ENCODE measurements at places on chromosomes 4 and X.

DNA sequence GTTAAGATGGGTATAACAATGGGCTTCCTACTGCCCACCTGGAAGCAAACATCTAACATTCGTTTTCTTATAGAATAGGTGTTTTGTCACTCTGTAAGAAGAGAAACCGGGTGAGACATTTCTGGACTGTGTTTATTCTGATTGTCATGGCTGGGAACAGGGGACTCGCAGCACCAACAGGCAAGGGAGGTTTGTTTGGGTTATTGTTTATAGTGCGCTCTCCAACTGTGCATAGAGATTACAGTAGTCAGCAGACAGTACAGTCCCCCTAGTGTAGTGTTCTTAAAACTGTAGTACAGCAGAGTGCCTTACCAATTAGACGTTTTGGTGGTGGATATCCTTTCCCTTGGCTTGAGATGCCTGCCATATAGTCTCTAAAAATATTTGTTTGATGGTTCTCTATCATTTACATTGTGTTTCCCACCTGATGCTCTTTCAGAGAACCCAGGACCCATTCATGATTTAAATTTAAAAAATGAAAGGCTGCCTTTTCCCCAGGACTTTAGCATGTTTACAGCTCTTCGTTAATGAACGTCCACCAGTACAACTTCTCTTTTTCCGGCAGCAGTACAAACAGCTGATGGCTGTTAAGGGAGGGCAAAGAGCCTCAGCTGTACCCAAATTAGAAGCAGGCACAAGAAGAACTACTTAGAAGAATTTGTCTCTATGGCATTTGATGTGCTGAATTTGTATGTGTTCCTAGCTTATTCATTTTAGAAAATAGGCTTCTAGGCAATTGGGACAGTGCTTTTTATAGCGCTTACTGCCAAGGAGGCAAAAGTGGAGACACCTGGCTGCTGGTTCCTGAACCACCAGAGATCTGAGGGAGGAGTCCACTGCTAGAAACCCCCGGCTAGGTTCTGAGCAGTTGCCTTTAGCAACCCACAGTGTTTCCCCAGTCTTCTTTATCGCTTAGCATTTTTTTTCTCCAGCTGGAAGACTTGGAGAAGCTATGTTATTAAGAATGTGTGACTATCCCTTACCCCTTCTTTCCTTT is 1.0 kb upstream of the RNF150 start:
- DNase-seq = no peak

DNA sequence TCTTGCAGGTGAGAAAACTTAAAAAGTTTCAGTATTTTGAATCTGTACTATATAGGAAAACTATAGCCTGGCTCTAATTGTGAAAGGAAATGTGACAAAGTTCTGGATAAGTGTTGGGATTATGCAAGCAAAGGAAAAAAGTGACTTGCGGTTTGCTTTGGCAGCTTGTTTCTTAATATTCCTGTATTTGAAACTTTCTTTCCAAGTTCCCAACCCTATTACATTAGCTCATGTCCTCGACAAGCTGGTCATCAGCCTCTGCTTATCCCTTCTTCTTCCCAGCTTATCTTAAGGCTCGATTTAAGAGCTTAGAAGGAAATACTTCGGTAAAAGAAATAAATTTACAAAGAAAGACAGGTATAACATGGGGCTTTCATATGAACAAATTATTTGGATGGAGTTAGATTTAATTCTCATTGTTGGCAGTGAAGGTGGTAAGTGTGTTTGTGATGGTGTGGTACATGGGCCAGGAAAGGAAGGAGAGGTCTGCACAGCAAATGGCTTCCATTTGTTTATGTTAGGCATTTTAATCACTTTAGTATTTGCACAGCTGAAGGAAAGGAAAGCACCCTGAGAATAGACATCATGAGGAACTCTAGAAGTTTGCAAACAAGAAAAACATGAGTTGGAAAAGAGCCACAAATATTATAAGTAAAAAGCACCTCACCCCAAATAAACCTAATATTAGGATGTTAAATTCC is 5.1 kb upstream of the MYOZ2 start:
- no peak for DNase-seq

DNA sequence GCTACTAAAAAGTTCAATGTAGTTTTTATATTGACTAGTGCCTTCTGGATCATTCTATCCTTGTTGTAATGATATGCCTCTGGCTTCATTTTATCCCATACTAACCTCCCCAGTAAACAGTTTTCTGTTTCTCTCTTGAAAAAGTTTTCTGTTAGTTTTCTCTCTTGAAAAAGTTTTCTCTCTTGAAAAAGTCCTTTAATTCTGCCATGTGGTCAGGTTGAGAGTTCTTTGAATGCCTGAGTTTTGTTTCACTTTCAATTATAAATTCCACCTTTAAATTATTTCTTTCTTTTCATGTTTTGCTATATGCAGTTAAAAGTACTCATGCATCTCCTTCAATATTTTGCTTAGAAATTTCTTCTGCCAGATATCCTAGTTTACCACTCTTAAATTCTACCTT is 1139.6 kb downstream of the STPG2 start:
- no peak for DNase-seq

DNA sequence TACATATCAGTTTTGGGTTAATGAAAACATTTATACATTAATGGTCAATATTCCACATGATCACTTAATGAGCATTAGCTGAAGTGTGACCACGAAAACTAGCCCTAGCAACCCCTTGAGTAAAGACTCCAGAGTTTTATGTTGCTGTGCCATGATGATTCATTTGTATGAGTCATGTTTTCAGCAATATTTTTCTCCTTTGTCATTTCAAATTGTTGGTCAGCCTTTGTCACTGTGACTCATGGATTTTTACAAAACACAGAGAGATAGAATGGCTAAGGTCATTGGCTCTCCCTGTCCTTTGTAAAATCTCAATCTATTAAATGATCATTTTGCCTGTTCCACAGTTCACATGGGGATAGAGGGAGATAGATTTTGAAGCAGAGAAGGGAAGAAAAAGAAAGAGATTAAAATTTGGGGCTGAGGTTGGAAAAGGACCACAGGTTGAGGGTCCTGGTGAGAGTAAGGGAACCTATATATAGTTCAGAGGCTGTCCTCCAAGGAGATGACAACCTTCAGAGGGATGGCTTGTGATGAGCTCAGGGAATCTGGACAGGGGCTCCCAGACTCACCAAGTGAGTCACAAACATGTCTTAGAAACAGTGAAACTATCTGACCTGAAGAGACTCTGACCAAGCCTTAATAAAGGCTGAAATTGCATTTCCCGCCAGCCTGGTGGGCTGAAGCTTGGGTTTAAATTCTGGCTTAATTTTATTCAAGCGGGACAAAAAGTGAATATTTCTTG is 25.6 kb downstream of the NR0B1 start:
- no peak for DNase-seq

DNA sequence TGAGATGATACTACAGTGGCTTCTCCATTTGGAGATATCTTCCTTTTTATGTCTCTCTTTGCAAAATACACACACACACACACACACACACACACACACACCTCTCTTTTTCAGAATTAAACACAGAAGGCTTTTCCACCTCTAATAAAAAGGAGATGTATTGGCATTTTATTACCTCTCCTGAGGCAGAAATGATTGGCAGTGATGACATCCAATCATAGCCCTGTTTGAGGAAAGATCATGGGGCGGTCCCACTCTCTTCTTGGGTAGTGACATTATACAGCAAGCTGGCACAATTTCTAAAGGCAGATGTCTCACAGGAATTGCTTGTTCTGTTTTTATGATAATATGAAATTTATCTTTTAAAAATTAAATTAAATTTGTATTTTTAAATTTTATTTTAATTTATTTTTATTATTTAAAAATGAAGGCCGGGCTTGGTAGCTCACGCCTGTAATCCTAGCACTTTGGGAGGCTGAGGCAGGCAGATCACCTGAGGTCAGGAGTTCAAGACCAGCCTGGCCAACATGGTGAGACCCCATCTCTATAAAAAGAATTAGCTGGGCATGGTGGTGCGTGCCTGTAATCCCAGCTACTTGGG is 15.6 kb downstream of the CHRNA9 start:
- no peak for DNase-seq

GRCh38 chrX:130174045-130174704 is 2.4 kb downstream of the RAB33A start:
- DNase-seq = no peak

DNA sequence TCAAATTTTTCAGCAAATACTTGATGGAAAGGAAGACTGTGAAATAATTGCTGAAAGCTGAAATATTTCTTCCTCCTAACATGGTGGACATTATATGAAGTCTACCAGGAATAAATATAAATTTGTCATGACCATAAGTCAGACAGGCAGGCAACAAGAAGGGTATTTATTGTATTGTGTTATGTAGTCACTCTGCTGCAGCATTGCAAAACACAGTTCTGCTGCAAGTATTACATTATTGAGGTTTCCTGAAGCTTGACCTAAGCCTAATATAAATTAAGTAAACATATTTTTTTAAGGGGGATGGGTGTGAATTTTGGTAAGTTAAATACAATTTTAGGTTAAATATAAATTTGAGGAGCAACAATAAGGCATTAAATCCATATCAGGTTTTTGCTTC is 60.2 kb upstream of the MAOA start:
- no peak for DNase-seq

- DNase-seq = no peak
Observed at GRCh38 chr4:99317354-99317753, 3.8 kb downstream of the ADH1B start.

All from activated T-helper 1 cell treated with Interleukin-2 at 50 U/mL for 16 hours (primary cell).